ENCODE measurements at places on chromosomes 12 and 14.

DNA sequence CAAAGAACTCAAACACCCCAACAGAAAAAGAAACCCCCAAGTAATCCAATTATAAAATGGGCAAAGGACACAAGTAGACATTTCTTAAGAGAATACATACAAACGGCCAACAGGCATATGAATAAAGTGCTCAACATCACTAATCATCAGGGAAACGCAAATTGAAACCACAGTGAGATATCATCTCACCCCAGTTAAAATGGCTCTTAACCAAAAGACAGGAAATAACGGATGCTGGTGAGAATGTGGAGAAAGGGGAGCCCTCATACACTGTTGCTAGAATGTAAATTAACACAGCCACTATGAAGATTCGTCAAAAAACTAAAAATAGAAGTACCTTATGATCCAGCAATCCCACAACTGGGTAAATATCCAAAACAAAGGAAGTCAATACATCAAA, 52.4 kb downstream of the CLMN start:
- DNase-seq, result no peak

DNA sequence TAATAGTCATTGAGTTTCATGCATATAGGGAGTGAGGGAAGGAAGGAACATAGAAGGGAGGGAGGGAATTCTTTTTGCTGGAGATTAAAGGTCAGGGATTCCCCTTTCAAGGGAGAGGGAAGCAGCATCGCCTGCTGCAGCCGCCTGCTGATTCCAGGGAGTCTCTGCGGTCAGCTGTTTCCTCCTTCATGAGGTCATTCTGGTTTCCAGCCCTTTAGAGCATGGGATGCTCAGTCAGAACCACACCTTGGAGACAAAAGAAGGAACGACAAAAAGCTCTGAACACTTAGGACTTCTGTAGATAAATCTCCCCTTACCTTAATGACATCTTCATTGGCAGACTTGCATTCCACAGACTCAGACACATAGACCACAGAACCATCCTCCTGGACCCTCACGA, 923.0 kb upstream of the TMEM132C start:
- DNase-seq, result no peak

DNA sequence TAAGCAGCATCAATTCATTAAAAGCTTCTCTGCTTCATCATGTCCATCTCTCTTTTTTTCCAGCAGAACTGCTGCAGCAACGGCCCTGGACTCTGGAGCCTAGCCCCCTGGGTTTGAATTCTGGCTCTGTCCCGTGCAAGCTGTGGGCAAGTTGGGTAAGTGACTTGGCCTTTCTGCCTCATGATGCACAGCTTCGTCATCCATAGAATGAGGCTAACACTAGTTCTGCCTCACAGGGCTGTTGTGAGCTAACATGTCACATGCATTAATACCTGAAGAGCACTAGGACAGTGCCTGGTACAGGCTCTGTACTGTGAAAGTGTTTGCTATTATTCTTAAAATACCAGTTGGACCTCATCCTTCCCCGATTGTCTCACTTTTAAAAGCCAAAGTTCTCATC, 4.2 kb downstream of the KRT82 start:
- DNase-seq, result no peak

DNA sequence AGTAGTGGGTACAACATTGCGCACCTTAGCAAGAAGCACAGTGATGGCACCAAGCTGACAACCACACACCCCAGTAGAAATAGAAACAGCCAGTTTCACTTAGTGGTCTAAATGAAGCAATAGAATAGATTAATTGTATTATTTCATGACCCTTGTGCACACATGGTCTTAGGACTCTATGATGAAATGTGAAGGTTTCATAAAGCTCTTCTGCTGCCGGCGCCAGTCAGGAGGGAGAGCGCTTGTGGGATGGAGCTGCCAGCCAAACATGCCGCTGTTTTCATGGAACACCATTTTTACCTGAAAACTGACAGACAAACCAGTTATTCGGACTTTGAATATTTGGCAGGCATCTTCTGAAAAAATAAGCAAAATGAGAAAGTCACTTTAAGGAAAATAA, 100.0 kb downstream of the PPP2R5C start:
- no peak for DNase-seq

DNA sequence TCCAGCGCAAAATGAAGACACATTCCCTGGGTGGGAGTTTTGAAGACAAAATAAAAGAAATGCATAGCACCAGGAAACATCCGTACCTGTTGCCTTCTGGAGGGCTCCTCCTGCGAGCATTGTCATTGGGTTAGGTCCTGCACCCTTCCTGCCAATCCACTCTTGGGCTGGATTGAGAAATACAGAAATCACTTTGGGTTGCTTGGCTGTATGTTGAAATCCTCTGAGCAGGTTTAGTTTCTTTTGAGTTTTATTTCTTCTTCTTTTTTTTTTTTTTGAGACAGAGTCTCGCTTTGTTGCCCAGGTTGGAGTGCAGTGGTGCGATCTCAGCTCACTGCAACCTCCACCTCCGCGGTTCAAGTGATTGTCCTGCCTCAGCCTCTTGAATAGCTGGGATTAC, 67.6 kb downstream of the ARF6 start:
- DNase-seq, result no peak

DNA sequence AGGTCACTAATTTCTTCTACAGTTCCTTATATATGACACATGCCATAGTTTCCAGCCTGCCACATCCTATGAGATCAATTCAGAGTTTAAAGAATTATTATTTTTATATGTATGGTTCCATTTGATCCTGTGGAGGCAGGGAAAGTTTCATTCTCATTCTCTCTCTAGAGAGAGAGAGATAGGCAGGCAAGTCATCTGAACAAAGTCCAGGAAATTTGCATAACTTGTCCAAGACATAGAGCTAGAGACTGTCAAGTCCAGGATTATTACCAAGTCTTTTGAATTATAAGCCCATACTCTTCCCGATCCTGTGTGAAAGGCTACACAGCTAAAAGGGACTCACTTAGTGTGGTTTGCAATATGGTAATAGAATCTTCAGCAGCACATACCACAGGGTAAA, 215.3 kb downstream of the SSPN start:
- no peak for DNase-seq

GRCh38 chr12:24770821-24771220, 178.1 kb downstream of the BCAT1 start:
- DNase-seq, result no peak

GRCh38 chr12:126191031-126191891, 1126.0 kb downstream of the AACS start:
- no peak for DNase-seq

DNA sequence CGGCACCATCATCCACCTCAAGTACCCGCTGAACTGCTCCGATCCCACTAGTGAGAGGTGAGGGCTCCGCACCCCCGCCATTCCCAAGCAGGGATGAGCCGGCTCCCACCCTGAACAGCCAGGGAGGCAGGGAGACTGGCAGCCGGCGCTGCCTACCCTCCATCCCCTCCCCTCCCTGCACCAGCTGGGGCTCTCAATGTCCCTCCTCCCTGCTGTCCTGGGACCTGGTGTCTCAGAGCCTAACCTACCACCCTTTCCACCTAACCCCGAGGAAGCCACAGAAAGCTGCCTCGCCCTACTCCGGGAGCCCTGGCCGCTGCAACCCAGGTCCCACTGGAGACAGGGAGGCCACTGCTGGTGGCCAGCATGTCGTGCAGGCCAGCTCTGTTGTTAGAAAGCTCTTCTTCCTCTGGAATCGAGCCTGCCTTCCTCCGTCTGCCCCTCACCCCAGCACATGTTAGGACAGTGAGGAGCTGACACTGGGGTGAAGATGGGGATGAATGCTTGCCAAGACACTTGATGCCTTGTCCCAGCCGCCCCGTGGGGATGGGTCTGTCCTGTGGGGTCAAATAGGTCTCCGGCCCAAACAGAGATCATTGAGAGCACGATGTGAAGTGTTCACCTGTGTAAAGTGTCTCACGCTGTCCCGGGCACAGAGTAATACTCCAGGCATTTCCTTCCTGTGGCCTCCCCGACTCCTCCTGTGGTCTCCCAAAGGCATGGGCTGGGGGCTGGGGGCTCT, 1.1 kb downstream of the PTPN6 start:
- DNase-seq, result no peak

- no peak for DNase-seq
Measured at GRCh38 chr12:8816448-8817050, 5.9 kb upstream of the A2ML1 start.

GRCh38 chr12:110670161-110670701, 18.7 kb downstream of the HVCN1 start:
- no peak for DNase-seq

- DNase-seq, result no peak
Measured at GRCh38 chr12:127548123-127548553, 718.8 kb upstream of the TMEM132C start.

DNA sequence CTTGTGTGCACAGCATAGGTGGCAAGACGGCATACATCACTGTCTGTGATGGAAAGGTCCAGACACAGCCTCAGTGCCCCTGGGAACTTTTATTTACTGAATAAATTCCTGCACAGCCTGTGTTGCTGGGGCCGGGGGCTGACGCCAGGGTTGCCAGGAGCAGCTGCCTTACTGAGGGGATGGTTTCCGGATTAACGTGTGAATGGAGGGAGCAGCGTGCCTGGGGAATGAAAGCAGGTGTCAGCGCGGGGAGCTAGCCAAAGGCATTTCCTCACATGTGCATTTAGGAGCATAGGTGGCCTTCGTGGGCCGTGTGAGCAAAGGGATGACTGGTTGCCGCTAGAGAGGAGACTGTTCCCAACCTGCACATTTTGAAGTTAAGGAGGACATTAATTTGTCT, 41.6 kb downstream of the SFSWAP start:
- DNase-seq, result no peak

GRCh38 chr12:96047229-96048211, 12.1 kb upstream of the LTA4H start:
- no peak for DNase-seq

DNA sequence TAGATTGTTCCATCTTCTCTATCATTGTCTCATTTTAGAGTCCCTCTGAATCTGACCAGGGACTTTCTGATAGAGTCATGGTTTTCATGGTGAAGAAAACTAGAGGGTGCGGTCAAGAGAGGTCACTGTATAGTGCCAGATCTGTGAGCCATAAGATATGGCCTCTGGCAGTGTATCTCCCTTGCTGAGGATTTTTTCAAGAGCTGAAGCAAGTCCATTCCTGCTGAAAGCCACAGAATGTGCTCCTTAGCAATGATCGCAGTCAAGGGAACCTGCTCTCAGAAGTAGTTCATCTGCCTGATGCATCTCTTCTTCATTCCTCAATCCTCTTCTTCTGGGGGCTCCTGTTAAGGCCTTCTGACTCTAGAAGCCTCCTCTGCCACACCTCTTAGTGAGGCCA, 405.2 kb downstream of the EGLN3 start:
- DNase-seq, result no peak

- DNase-seq, result no peak
Measured at GRCh38 chr14:105940534-105941225, 414.3 kb downstream of the TMEM121 start.

DNA sequence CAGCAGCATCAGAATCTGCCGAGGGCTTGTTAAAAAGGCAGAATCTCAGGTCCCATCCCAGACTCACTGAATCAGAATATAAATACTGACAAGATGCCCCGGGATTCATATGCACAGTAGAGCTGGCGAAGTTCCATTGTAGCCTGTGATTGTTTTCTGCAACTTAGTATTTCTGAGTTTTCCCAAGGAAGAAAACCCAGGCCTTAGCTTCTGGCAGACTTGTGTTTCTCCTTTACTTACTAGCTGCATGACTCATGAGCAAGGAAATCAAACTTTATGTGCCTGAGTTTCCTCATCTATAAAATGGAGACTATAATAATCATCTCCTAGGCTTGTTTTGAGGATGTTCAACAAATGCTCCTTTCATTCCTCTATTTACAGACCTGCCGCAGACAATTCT, 278.5 kb upstream of the PLEKHG7 start:
- DNase-seq, result no peak

DNA sequence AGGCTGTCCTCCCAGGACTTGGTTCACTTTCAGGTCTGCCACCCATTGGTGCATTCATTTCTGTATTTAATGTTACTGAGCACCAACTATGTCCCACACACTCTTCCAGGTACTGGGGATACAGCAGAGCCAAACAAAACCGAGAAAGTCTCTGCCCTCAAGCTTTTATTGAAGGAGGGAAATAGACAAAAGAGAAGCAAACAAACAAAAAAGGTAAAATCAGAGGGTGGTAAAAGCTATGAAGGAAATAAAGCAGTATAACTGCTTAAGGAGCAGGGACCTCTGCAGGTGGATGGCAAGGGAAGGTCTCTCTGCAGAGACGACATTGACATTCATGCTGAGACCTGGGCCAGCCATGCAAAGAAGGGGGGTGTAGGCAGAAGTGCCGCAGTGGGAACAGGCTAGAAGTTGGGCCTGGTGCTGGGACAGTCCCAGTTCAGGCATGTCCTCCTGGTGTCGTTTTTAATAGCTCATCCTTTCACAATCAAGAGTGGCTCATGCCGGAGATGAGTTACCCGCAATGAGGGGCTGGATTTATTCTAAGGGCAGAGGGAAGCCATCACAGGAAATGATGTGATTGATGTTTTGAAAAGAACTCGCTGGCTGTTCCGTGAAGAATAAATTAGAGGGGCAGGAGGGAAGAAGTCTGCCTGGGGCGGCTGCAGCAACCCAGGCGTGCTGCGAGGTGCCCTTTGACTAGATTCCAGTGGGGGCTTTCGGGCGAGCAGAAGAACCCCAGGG, 72.8 kb downstream of the IRF2BPL start:
- peak; percentile 33 for DNase-seq

GRCh38 chr12:54428050-54429013, 9.3 kb upstream of the ITGA5 start:
- no peak for DNase-seq

DNA sequence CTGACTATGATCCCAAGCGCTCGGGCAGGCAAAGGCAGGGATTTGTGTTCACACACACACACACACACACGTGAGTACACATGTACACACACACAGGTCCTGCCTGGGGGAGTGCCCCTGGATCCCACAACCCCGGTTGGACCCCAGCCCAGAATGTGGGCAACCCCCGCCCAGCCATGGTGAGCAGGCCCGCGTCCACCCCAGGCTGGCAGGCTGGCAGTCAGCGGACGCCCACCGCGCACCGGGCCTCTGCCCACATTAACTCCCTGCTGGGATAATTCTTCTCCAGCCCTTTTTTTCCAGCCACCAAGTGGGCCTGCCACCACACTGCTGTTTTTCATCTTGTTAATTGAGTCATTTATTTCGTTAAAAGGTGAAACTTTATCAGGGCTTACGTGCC, 256.2 kb downstream of the BCL11B start:
- DNase-seq, result no peak

GRCh38 chr14:99899578-99900178, 106.5 kb downstream of the EML1 start:
- DNase-seq, result no peak
